ENCODE measurements at places on chromosomes 2 and 18. TPM values are rescaled to one million over a fixed set of nuclear protein-coding genes. Genes with fewer than 3 reads are reported as not detected.

DNA sequence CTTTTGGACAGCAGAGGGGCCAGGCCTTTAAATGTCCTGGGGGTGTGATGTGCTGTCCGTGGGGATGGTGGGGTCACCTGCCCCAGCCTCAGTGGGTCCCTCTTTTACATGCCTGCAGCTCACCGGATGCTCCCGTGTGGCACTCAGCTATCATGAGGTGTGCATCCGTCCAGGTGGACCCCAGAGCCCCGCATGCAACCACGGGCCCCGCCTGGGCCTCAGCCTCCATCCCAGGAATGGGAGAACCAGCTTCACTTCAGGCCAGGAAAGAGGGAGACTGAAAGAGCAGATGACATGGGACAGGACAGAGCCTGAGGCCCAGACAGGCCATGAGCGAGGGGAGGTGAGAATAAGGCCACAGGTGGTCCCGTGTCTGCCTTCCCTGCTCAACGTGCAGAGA is 37.5 kb downstream of the RAMP1 start:
- peaks cover 70% of the 10 kb centered on the region for H3K4me1 ChIP-seq
- no peak overlapping the region for H3K4me3 ChIP-seq
- H3K36me3 ChIP-seq, result peaks cover 6% of the 10 kb centered on the region
- H3K27ac ChIP-seq, result peak overlapping the region; percentile 54

- no peak overlapping the region for H3K27ac ChIP-seq
- DNase-seq, result no peak
- peaks cover 61% of the 10 kb centered on the region for H3K27me3 ChIP-seq
- H3K4me1 ChIP-seq, result peaks cover 17% of the 10 kb centered on the region
These were observed 328 bp upstream of the INHBB start for GRCh38 chr2:120345608-120346007.

- DNase-seq, result no peak
- H3K36me3 ChIP-seq, result no peaks in the 10 kb centered on the region
- no peak overlapping the region for H3K27ac ChIP-seq
- peaks cover 2% of the 10 kb centered on the region for H3K27me3 ChIP-seq
- H3K4me3 ChIP-seq, result no peak overlapping the region
These were observed 225.9 kb downstream of the NEDD4L start for GRCh38 chr18:58269931-58270330.

B3GNT7 gene
- not detected for total RNA-seq

Data from activated CD4-positive, alpha-beta memory T cell treated with anti-CD3 and anti-CD28 coated beads, Interleukin-2, amount 10 ng/mL, durations not matched to agents 7 days and 5 days (primary cell).